Hepatocyte (in vitro differentiated cells): ENCODE measurements at places on chromosomes 3 and 15. TPM values are rescaled to one million over a fixed set of nuclear protein-coding genes. Genes with fewer than 3 reads are reported as not detected.

GRCh38 chr15:92164327-92165000, 229.2 kb upstream of the ST8SIA2 start:
- DNase-seq, result peak; percentile 69

GRCh38 chr3:71718072-71718471, 7.1 kb downstream of the EIF4E3 start:
- DNase-seq, result no peak

Gene HCN4
- 0.40 and 1.1 TPM in 2 replicates for polyA plus RNA-seq

GRCh38 chr3:124565013-124565412, 165.2 kb upstream of the UMPS start:
- DNase-seq, result peak; percentile 90

DNA sequence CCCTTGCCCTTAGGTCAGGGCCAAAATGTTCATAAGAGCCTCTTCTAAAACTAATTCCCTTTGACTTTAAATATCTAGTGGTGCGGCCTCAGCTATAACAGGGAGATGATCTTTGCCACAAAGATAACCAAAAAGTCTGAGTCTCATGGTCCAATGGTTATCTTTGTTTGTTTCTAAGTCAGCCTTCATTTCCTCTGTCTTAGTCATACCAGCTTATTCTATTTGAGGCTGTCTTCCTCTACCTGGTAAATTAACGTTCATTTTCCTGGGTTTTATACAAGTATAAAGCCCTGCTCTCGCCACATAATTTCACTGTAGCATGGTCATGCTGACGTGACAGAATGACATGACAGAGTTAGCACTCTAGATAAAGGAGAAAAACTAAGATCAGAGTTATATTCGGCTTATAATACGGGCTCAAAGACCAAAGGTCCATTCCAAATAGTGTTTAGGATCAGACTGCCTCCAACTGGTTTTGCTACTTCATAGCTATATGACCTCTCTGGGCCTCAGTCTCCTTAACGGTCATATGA, 18.4 kb downstream of the ZNF860 start:
- no peak for DNase-seq

Gene EBLN2
- 5.8 and 6.1 TPM in 2 replicates for polyA plus RNA-seq

GRCh38 chr3:180932819-180933218, 20.3 kb downstream of the FXR1 start:
- no peak for DNase-seq

Gene LMAN1L
- polyA plus RNA-seq, result not detected in 2 replicates

DNA sequence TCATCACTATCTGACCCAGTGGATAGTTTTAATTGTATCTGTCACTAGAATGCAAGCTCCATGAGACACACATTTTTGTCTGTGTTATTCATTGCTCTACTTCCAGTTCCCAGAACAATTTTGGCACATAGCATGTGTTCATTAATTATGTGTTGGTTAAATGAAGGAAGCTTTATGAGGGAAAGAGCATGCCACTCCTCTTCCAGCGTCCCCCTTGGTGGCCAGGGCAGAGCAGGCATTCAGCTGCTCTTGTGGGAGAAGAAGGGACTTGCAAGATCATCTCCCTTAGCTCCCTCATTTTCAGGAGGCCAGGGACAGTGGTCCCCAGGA, 489 bp upstream of the GALNT15 start:
- DNase-seq, result no peak

Gene SUSD5
- polyA plus RNA-seq, result 1.00 and 2.4 TPM in 2 replicates

Gene TRPM1
- polyA plus RNA-seq, result not detected in 2 replicates

DNA sequence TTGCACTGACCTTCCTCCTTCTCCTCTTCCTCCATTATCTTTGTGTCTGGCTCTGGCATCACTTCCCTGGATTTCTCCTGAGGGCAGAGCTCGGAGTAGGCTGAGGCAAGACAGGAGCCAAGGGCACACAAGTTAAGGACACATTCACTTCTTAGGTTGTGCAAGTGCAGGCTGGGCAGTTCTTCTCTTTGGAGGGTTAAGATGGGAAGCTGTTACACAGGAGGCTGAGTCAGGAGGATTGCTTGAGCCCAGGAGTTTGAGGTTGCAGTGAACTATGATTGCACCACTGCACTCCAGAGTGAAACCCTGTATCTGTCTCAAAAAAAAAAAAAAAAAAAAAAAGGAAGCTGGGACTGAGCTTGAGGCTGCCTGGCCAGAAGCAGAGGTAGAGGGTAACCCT, 176.2 kb upstream of the ANKRD28 start:
- DNase-seq, result no peak

- DNase-seq, result no peak
These were observed 114.9 kb downstream of the PLD1 start for GRCh38 chr3:171695426-171695825.

- DNase-seq, result no peak
These were observed 127.3 kb upstream of the MRPL3 start for GRCh38 chr3:131630097-131630496.

Gene PLSCR5
- polyA plus RNA-seq, result 2.1 and 3.0 TPM in 2 replicates

DNA sequence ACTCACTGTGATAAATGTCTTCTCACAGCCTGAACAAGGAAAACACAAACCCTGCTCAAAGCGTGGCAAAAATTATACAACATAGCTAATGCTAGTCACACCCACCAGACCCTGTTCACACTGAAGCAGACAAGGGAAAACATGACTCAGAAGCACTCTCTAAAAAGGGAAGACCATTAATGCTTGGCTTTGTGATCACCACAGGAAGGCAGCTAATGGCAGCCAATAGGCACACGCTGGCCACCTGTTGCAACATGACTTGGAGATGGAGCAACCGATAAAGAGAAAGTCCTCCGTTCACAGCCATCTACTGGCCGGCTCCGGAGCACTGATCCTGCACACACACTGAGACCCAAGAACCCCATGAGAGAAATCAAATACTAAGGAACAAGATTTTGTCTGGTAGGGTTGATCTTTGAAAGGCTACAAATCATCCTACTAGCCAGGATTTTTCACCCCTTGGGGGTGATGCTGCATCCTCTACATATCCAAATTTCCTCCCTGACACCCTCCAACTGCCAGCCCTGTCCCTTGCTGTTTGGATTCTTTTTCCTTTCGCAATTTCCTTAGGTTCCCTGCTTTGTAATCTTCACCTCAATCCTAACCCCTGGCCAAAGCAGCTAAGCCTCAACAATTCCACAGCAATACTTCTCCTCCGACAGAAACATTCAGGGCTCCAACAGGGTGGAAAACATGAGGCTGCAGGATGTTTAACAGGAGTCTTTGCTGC, 3.2 kb downstream of the ZXDC start:
- peak; percentile 86 for DNase-seq
